Ascending aorta (tissue), 2 donors: ENCODE measurements at places on chromosomes 16 and 17.
A peak's percentile ranks its signal among the peaks of the same experiment; 100 is the strongest.

DNA sequence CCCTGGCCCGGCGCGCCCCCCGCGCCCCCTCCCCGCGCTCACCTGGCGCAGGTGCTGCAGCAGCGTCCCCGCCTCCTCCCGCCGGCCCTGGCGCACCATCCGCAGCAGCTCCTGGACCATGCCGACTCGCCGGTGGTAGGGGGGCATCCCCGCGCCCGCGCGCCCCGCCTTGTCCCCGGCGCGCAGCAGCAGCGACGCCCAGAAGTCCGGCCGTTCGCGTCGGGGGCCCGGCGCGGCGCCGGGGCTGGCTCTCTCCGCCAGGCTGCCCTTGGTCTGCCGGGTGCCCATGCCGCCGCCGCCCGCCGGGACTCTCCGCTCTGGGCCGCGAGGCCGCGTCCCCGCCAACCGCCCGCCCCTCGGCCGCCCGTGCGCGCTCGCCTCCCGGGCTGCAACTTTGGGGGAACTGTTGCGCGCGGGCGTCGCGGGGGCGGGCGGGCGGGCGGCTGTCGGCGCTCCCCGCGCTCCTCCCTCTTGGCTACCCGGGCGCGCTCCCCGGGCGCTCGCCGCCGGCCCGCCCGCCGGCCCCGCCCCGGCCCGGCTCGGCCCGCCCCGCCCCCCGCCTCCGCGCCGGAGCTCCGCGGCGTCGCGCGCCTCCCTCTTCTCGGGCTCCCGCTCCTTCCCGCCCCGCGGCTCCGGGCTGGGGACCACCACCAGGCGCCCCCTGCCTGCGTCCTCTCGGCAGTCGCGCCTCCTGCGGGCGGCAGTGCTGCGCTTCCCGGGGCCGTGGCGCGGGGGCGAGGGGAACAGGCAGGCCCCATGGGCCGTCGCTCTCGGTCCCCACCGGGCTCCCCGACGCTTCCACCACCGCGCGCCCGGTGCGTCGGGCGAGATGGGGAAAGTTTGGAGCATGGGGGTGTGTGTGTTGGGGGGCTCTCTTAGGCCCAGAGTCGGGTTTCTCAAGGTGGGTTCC is at the start of gene LRRC75A:
Gene LRRC75A, minus strand, starts transcription at position 491 of the 910 bp plus-strand sequence. Its CDS starts 203 bp downstream, at position 288.
- DNase-seq: no peak

- no peak for DNase-seq
Observed at GRCh38 chr17:46173153-46173552, 20.1 kb downstream of the KANSL1 start.

GRCh38 chr17:83109793-83110645 is 30.6 kb downstream of the METRNL start:
- DNase-seq: peak; percentile 74

DNA sequence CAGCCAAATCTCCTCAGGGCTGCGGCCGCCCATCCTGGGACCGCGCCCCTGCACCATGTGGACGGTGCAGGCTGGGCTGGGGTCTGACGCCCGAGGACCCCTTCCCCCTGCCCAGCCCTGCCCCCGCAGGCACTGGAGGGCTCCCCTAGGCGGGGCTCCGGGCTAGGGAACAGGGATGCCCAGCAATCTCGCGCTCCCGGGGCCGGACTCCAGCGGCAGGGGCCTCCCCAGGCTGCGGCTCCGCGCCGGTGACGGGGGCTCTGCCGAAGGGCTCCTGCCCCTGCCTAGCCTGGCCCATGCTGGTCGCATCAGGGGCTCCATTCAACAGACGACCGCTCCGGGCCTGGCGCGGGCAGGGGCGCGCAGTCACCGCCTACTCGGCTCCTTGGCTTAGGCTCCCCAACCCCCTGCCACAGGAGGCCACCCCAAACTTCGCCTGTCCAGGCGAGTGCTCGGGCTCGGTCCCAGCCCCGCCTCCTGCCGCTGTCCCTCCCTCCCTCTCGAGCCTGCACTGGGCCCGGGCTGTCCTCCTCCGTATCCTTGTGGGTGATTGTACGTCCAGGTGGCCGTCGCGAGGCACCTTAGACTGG is 27.4 kb upstream of the ADORA2B start:
- no peak for DNase-seq

GRCh38 chr17:65190467-65191097 is 53.4 kb downstream of the RGS9 start:
- no peak for DNase-seq
